ENCODE measurements at places on chromosomes 13 and 19.

- no peak for DNase-seq
Measured at GRCh38 chr13:98349731-98350305, 172.7 kb upstream of the RNF113B start.

DNA sequence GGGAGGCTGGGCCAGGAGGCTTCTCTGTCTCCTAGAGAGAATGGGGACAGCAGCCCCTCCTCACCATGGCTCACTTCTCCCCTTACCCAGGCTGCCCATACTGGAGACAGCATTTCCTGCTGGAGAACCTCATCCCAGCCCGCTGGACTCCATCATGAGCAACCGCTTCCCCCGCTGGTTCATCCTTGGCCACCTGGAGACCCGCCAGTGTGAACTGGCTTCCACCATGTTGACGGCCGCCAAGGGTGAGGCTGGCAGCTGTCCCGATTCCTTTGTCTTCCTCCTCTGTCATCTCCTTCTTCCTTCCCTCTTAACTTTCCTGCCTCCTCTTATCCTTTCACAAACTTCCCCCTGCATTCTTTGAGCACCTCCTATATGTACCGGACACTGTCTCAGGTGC, 28.0 kb downstream of the ZSWIM4 start:
- DNase-seq: no peak

- no peak for DNase-seq
Measured at GRCh38 chr13:110562696-110563462, 1.4 kb upstream of the RAB20 start.

DNA sequence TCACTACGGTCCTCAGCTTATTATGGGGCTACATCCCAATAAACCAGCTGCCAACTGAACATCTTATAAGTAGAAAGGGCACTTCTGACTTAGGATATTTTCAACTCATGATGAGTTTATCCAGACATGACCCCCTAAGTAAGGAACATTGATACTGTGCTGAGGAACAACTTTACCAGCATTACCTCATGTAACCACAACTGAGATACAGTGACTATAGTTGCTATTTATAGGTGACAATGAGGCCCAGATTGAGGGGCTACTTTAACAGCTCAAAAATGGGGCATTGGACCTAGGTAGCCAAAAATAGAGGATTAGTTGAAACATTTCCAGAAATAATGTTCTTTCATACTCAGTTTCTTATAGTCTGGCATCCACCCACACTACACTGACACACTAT, 26.8 kb downstream of the SKA3 start:
- no peak for DNase-seq

- no peak for DNase-seq
Measured at GRCh38 chr13:26816881-26817280, 56.3 kb upstream of the GPR12 start.

DNA sequence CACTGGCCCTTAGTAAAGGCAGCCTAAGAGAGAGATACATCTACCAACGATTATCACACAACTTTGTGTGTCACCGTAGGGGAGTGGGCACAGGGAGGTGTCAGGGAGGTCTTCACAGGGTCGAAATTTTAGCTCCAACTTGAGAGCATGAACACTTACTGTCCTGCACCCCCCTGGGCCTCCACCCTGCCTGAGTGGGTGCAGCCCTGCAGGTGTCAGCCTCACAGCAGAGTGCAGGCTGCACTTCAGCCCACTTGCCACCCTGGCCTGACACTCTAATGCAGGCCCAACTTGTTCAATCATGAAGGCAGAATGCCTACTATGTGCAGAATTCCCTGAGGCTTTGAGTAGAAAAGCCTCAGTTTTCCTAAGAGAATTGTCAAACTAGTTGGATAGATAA, 4.0 kb upstream of the SMAD9 start:
- no peak for DNase-seq

- DNase-seq: no peak
Measured at GRCh38 chr13:44972956-44973581, 16.2 kb downstream of the NUFIP1 start.

- DNase-seq: no peak
Measured at GRCh38 chr13:50677687-50678463, 165.6 kb downstream of the DLEU7 start.

DNA sequence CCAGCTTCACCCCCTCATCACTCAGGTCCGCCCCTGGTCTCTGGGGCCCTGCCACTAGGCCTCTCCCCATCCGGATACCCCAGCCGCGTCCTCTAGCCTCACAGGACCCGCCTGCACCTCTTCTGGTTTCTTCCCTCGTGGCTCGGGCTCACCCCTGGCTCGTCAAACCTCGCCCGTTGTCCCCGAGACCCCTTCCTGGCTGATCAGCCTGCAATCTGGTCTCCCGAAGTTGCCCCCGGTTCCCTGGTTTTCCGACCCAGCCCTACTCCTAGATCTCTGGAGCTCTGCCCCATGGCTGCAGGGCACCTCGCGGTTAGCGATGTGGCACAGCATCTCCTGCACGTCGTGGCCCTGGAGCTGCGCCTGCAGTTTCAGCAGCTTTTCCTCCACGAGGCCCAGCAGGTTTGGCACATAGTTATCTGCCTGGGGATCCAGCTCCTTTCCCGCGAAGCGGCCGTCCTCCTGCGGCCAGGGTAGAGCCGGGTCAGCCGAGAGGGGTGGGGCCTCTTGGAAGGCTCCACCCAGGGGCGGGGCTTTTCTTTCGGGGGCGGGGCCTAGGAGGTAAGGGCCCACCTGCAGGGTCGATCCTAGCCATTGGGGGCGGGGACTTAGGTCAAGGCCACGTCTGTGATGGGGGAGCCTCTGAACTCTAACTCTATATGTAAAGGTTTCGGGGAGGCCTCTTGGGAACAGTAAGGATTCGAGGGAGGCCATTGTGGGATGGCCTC, 2.4 kb upstream of the RGL3 start:
- DNase-seq: peak; percentile 83

GRCh38 chr13:69866555-69866954, 241.1 kb upstream of the ATXN8OS start:
- DNase-seq: no peak

DNA sequence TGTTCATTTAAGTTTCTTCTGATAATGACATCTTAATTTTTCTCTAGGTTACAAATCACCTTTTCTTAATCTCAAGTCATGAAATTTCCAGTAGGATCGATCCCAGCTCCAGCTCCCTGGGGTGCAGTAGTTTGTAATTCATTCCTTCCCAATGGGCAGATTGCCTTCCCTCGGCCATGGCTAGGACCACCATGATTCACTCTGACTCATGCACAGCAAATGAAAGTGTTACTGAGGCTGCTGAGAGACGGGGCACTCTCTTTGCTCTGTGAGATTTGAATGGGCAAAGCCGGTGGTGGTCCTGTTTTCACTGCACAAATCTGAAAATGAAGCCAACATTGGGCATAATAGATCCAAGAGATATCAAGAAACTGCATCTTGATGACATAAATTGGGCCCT, 202.8 kb upstream of the IRS2 start:
- DNase-seq: no peak

- no peak for DNase-seq
Measured at GRCh38 chr13:110393761-110394160, 86.7 kb downstream of the COL4A2 start.

- DNase-seq: no peak
Measured at GRCh38 chr13:92602560-92602959, 624.0 kb upstream of the GPC6 start.

- no peak for DNase-seq
Measured at GRCh38 chr19:11159598-11160439, 4.2 kb upstream of the SPC24 start.

GRCh38 chr19:44931541-44931940, 10.5 kb upstream of the APOC4 start:
- DNase-seq: no peak

DNA sequence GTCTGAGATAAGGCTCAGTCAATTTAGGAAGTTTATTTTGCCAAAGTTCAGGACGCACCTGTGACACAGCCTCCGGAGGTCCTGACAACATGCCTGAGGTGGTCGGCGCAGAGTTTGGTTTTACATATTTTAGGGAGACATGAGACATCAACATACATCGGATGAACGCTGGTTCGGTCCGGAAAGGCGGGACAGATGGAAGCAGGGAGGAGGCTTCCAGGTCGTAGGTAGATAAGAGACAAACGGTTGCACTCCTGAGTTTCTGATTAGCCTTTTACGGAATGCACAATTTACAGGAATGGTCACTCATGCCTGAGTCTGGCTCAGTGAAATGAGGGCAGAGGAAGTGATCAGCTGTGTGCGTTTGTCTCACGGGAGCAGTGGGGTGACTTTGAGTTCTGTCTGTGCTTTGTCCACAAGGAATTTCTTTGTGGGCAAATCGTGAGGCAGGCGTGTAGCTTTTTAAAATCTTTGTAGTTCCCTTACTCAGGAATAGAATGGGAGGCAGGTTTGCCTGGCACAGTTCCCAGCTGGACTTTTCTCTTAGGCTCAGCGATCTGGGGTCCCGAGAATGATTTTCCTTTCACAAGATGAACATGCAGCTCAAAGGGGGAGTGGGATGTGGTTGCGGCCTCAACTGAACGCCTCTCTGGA, 36.2 kb downstream of the C13orf46 start:
- no peak for DNase-seq

- DNase-seq: no peak
Measured at GRCh38 chr19:16569609-16570320, 2.5 kb downstream of the SLC35E1 start.

GRCh38 chr19:5417495-5418436, 37.5 kb upstream of the ZNRF4 start:
- DNase-seq: no peak

DNA sequence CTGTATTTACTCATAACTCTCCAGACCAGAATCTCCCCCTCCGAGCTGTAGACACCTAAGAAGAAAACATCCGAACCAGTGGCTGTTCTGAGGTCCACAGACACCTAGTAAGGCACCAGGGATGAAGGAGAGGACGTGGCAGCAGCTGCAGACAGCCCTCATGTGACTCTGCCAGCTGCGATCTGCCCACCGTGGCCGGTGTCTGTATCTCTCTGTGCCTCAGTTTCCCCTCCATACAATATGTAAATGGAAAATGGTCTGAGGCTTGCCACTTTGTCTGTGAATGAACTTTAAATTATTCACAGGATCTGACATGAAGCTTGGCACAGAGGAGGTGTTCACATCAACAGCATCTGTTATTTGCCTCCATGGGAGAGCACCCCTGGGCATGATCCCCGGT, 2.4 kb downstream of the CEACAM4 start:
- DNase-seq: peak; percentile 30

DNA sequence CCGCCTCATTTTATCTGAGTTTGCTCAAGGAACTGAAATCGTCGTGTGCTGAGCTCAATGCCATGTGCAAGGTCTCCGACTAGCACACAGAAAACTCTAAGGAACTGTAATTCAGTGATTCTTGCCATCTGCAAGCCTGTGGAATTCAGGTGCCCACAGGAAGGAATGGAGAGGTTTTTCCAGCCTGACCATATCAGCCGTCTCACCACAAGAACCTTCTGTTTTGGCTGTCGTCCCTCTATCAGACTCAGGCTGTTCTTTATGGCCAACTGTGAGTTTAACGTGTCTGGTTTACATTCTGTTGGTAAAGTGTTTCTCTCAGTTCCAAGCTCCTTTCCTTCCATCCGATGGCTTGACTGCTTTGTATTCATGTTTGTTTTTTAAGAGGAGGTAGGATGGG, 293.5 kb downstream of the SPRY2 start:
- DNase-seq: no peak

- DNase-seq: no peak
Measured at GRCh38 chr19:13092606-13093235, 9.9 kb downstream of the LYL1 start.

GRCh38 chr19:38729653-38730469, 14.4 kb downstream of the CAPN12 start:
- DNase-seq: peak; percentile 92

DNA sequence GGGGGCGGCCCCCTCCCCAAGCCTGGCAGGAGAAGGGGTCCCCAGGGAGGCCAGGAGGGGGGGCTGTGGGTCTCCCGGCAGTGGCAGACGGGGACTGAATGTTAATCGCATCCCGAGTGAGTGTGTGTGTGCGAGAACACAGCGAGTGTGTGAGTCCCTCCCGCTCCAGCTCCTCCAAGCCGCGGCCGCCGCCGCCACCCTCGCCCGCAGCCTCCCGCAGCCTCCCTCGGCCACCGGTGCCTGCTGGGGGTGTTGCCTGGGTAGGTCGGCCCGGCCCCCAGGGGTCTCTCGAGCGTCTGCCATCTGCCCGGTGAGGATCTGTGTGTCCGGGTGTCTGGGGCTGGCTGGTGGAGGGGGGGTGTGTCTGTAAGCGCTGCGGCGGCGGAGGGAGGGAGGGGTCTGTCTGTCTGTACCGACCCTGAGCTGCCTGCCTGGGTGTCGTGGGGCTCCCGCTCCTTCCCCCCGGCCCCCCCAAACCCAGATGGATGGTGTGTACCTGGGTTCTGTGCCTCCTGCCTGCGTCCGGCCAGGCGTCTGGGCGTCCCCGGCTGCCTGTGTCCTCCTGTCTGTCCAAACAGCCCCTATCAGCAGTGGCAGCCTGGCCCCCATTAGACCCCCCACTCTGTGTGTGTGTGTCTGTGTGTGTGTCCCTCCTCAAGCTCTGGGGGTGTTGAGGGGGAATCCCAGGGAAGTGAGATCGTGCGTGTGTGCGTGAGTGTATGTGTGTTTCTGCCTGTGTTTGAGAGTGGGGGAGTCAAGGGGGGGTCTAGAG, at the start of gene GRIN2D:
TSS of gene GRIN2D (plus strand) at position 110 of the 772 bp plus-strand sequence. CDS start 4,725 bp downstream, outside the sequence.
- peak; percentile 71 for DNase-seq

GRCh38 chr13:33057019-33057780, 41.0 kb downstream of the KL start:
- no peak for DNase-seq

- no peak for DNase-seq
Measured at GRCh38 chr13:114179087-114179658, at the start of gene CFAP97D2. Gene CFAP97D2, plus strand, starts transcription at chr13:114179257. Its CDS starts 74 bp downstream, at chr13:114179331.

GRCh38 chr19:14471436-14472187, 3.5 kb downstream of the PTGER1 start:
- no peak for DNase-seq

- peak; percentile 77 for DNase-seq
Measured at GRCh38 chr19:42216653-42217519, 591 bp downstream of the DEDD2 start.

- no peak for DNase-seq
Measured at GRCh38 chr13:97237388-97237787, 15.3 kb downstream of the MBNL2 start.

DNA sequence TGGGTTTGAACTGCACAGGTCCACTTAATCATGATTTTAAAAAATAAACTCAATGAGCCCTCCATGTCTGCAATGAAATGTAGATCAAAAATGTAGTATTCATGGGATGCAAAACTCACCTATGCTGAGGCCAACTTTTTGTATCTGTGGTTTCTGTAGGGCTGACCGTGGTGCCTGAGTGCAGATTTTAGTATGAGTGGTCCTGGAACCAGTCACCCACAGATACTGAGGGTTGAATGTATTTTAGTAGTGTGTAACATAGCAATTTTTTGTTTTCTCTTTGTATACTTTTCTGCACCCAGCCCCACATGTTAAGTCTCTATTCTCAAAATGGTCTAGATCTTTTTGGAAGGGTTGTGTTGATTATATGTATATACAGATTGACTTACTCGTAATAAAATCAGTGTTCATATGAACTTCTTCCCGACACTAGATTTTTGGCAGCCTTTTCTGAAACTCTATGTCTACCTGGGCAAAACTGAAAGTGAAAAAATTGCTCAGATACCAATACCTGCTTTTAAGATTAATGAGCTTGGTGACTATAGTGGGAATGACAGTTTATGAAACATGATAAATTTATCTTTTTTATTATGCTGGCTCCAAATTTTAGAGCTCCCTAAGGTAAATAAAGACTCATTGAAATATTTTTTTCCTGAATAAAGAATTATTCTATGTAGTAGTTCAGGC, 51.6 kb downstream of the DNAJC15 start:
- DNase-seq: no peak
